Gastrocnemius medialis (tissue), 4 donors: ENCODE measurements at places on chromosomes 12 and 14. TPM values are rescaled to one million over a fixed set of nuclear protein-coding genes. Genes with fewer than 3 reads are reported as not detected.
A peak's percentile ranks its signal among the peaks of the same experiment; 100 is the strongest.

Gene DPPA3
- not detected for total RNA-seq

DNA sequence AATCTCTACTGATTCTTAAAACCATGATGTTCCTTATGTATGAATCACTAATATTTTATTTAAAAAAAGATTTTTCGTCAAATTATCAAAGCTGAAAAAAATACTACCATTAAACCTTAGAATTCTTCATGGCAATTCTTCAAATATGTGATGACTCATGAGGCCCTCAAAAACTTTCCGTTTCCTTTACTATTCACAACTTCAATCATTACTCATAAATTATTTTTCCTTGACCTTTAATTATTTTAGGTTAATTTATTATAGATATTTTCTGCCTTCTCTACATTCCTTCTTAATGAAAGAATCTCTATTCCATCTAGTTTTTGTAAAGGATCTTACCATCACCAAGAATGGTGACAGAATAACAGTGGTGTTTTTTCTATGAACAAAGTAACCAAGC lies 162.1 kb upstream of the SOX5 start:
- H3K36me3 ChIP-seq, result no peaks in the 10 kb centered on the region
- H3K27me3 ChIP-seq, result no peaks in the 10 kb centered on the region
- H3K4me1 ChIP-seq, result no peaks in the 10 kb centered on the region
- no peak overlapping the region for H3K4me3 ChIP-seq
- DNase-seq, result no peak

DNA sequence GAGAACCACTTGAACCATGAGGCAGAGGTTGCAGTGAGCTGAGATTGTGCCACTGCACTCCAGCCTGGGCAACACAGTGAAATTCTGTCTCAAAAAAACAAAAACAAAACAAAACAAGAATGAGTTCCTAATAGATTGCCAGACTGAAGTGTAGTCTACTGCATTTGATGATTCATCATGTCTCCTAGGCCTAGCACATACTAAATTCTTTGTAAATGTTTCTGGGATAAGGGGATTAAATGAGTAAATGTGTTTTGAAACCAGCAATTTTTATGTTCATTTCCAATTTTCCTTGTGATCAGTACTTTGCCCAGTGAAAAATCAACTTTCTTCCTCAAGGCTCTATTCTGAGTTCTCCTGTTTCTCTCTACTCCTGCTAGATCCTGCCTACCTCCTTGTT lies 2.9 kb upstream of the DYRK2 start:
- no peaks in the 10 kb centered on the region for H3K27me3 ChIP-seq
- H3K36me3 ChIP-seq, result no peaks in the 10 kb centered on the region
- peaks cover 9% of the 10 kb centered on the region for H3K4me1 ChIP-seq
- DNase-seq, result no peak
- H3K4me3 ChIP-seq, result no peak overlapping the region

DNA sequence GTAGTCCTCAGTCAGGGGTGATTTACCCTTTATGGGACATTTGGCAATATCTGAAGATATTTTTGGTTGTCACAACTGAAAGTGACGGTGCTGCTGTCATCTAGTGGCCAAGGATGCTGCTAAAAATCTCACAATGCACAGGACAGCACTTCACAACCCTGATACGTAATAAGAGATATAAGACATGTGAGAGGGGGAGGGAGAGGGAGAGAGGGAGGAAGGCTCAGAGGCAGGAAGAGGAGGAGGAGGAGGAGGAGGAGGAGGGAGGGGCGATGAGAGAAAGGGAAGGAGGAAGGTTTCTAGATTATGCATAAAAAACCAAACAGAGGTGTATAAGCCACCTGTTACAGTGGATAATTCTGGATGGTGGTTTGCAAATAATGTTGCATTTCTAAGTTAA lies 14.3 kb downstream of the MYL2 start:
- H3K4me3 ChIP-seq, result no peak overlapping the region
- no peak overlapping the region for H3K27ac ChIP-seq
- H3K36me3 ChIP-seq, result no peaks in the 10 kb centered on the region
- H3K4me1 ChIP-seq, result no peaks in the 10 kb centered on the region
- no peaks in the 10 kb centered on the region for H3K27me3 ChIP-seq
- no peak for DNase-seq

Gene FGF23
- not detected for total RNA-seq

Gene HOXC9
- total RNA-seq, result 37.7 TPM

GRCh38 chr12:79997096-79997791 lies 62.3 kb upstream of the PPP1R12A start:
- no peaks in the 10 kb centered on the region for H3K27me3 ChIP-seq
- no peak for DNase-seq
- H3K4me1 ChIP-seq, result no peaks in the 10 kb centered on the region

Gene ADCY4
- total RNA-seq, result 8.9 TPM

GRCh38 chr14:95063391-95063790 lies 93.9 kb downstream of the DICER1 start:
- H3K36me3 ChIP-seq, result no peaks in the 10 kb centered on the region
- H3K4me1 ChIP-seq, result no peaks in the 10 kb centered on the region
- DNase-seq, result no peak

DNA sequence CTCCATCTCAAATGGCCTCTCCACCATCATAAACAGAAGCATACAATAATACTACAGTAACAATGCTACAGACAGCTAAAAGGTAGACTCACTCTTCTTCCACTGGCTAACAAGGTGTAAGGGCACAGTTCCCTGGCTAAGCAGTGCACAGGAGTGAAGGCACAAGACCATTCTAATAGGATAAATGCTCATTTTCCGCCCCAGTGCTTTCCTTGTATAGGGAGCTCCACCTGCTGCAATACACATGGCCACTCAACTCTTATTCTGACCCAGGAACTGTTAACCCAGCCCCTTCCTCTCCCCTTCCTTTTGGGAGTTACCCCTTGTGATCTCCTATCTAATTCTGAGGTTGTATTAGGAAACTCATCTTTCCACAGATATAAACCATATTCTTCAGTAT lies 124.6 kb downstream of the KCNK10 start:
- no peaks in the 10 kb centered on the region for H3K4me1 ChIP-seq
- peaks cover 3% of the 10 kb centered on the region for H3K27me3 ChIP-seq
- no peaks in the 10 kb centered on the region for H3K36me3 ChIP-seq
- H3K4me3 ChIP-seq, result no peak overlapping the region
- no peak for DNase-seq
- no peak overlapping the region for H3K27ac ChIP-seq

DNA sequence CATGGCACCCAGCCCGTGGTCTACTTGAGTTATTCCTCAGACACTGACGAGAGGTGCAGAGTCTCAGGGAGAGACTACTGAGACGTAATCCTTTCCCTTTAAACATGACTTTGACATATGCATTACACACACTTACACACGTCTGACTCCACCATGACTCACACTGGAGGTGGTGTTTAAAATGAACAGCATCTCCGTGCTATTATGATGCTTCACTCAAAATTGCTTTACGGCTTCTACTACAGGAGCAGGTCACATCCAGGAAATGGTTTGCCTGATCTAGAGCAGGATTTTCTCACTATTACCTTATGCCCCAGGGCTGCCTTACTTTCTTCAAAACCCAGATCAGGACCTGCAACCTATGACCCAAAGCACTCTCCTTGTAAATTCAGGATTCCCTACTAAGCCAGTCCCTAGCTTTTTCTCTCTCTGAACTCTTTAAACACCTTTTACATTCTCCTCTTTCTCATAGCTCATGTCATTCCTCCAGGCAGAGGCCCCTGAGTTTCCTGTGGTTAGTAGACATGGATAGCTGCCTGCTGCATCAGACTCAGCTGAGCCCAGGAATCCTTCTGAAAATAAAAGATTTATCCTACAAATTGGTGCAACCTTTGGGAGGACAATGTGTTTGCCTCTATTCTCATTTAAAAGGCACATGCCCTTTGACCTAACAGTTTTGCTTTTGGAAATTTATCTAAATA lies 31.2 kb downstream of the TMCC3 start:
- peak overlapping the region; percentile 88 for H3K27ac ChIP-seq
- no peak overlapping the region for H3K4me3 ChIP-seq
- H3K36me3 ChIP-seq, result no peaks in the 10 kb centered on the region
- no peaks in the 10 kb centered on the region for H3K27me3 ChIP-seq

GRCh38 chr14:23115039-23115731 lies 3.9 kb downstream of the CEBPE start:
- no peaks in the 10 kb centered on the region for H3K4me1 ChIP-seq
- no peaks in the 10 kb centered on the region for H3K36me3 ChIP-seq
- no peak overlapping the region for H3K4me3 ChIP-seq
- H3K27ac ChIP-seq, result no peak overlapping the region
- peaks cover 3% of the 10 kb centered on the region for H3K27me3 ChIP-seq

Gene NYNRIN
- total RNA-seq, result 1.8 TPM

GRCh38 chr14:65352964-65353530 lies 59.5 kb upstream of the FUT8 start:
- H3K27me3 ChIP-seq, result no peaks in the 10 kb centered on the region
- no peak for DNase-seq
- no peak overlapping the region for H3K4me3 ChIP-seq
- peaks cover 13% of the 10 kb centered on the region for H3K4me1 ChIP-seq
